Retina (tissue), 1 donor: ENCODE measurements at places on chromosomes 2 and 18.

DNA sequence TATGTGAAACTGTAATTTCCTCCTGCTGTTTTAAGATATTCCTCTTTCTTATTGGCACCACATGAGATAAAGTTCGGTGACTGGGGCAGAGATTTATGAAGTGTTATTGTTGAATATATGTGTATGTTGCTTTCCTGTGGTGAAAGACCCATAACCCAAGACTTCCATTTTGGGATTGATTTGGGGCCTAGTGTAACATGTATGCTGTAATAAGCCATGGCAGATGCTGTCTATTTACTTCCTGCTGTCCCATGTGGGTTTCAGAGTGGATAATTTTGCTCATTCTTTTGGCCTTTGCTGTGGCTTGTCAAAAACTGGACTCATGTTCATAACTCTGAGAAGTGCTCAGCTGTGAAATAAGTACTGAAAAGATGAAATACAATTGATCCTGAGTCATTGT, 10.8 kb upstream of the MYO1B start:
- DNase-seq, result no peak

DNA sequence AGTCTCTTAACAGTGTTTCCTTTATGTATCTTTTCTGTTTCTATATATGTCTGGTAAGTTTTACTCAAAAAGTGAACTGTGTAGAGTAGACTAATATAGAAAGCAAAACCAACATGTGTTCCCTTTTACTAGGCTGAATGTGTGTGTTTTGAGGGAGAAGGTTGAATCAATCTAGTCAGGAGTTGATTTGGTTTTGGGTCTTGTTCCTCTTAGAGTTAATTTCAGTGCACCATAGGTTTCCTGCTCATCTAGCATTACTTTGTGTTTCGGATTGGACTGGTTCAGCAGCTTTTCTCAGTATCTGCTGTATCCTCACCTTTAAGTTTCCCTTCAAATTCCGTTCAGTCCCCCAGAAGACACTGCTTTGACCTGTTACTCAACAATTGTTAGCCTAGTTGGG, 52.0 kb upstream of the TRIM43 start:
- DNase-seq, result no peak

- DNase-seq, result no peak
Observed at GRCh38 chr2:134435505-134435904, 181.6 kb downstream of the MGAT5 start.

DNA sequence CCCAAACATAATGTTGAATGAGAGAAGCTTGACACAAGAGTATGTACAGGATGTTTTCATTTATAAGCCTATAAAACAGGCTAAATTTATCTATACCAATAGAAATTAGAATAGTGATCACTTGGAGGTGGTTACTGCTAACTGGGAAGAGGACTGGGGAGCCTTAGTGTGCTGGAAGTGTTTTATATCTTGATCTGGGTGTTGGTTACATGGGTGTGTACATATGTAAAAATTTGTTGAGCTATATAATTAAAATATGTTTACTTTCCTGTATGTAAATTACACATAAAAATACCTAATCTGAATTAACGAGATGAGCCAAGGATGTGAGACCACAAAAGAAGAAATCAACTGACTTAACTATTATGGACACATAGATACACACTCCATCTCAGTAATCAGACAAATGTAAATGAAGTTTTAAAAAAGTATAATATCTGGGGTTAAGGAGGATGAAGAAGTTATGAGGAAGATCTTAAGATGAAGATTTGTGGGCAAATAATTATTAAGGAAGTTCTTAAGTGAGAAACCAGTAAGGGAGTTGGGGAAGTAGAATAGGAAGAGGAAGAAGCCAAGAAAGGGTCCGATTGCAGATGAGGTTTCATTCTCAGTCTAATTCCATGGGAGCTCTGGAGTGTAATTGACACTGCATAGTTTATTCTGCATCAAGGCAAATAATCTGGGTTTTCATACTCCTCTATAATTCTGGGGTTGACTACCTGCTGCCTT, 32.3 kb upstream of the NABP1 start:
- DNase-seq, result no peak
